Activated T-helper 1 cell treated with Interleukin-2 at 50 U/mL for 16 hours (primary cell): ENCODE measurements at places on chromosomes 7 and 10.

- no peak for DNase-seq
Measured at GRCh38 chr7:14888962-14889361, 13.6 kb downstream of the DGKB start.

- no peak for DNase-seq
Measured at GRCh38 chr7:22663357-22663718, 63.7 kb upstream of the IL6 start.

DNA sequence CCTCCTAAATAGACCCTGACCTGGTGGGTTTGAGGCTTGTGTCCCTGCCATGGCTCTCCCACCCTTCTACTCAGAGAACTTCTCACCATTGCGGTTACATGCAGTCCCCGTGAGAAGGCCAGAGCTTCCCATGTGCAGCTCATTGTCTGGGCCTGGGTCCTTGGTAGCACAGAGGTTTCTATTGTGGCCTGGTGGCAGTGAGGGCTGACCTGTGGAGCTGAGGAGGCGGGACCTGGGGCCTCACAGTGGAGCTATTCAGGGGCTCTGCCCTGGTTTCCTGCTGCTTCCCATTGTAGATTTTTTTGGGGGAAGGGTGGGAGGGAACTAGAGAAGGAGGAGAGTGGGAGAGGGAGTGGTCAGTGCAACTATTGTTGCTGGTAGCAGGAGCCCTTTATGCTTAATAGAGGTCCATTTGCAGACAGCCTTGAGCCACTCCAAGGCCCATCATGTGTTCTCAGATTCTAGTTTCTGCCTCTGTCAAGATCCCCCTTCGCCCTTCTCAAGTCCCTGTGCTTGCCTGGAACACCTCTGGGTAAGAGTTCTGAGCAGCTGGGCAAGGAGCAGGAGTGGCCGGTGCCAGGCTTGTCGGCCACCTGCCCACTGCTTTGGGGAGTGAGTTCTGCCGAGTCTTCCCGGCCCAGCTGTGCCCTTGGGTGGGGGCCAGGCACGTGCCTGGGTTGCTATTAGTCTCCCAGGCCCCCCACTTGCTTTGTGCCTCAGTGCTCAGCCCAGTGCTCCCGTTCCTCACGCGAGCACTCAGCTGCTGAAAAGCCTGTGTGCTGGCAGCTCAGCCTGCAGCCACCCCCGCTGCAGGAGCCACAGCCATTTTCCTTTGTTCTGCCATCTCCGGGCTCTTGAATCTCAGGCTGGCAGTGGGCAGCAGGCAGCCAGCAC lies 10.7 kb downstream of the TSPAN14 start:
- no peak for DNase-seq

- no peak for DNase-seq
Measured at GRCh38 chr10:43681721-43682120, 33.0 kb upstream of the ZNF32 start.

DNA sequence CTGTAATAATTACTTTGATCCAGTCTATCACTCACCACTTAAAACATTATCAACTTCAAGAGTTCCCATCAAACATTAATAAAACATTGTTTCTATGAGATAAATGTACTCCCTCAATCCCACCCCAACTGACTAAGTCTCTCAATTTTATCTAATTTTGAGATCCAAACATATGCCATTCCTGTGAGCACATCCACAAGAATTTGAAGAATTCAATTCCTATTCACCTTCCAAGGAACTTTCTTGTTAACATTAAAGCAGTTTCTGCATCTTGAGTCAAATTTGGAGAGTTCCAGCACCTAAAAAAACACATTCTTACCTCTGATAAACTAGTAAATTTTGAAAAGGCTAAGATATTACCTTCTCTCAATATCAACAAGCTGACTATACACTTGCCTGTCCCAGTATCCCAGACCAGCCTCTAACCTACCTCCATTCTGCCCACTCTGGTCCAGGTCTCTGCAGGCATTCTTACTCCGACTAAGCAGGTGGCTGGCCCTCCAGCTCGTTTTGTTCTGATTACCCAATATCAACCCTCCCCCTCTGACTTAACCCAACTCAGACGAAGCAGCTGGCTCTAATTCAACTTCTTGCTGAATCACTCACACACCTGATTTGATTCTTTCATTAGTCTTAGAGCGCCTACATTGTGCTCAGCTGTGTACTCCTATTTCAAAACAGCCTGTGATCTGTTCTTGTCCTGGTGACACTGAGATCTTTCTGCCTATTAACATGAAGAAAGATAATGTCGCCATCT lies 275.2 kb downstream of the IPMK start:
- no peak for DNase-seq

- no peak for DNase-seq
Measured at GRCh38 chr7:6237011-6237410, 35.4 kb downstream of the CYTH3 start.

DNA sequence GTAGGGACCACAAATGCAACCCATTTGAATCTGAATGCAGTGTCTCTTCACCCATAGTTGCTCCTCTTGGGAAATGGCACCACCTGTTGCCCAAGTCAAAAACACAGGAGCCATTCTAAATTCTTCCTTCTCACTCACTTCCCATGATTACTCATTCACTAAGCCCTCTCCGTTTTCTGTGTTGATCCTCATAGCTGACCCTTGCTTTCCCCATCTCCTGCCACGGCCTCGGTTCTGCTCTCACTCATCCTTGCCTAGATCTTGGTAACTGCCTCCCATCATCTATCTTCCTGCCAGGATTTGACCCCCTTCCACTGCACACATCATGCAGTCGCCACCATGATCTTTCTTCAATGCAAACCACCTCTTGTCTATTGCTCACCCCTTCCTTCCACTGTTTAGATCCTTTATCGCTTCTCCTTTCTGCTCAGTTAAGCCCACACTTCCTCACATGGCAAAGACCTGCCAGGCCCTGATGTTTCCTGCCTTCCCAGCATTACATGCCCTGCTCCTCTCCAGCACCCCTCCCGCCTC lies 19.0 kb upstream of the CPN1 start:
- DNase-seq, result no peak

DNA sequence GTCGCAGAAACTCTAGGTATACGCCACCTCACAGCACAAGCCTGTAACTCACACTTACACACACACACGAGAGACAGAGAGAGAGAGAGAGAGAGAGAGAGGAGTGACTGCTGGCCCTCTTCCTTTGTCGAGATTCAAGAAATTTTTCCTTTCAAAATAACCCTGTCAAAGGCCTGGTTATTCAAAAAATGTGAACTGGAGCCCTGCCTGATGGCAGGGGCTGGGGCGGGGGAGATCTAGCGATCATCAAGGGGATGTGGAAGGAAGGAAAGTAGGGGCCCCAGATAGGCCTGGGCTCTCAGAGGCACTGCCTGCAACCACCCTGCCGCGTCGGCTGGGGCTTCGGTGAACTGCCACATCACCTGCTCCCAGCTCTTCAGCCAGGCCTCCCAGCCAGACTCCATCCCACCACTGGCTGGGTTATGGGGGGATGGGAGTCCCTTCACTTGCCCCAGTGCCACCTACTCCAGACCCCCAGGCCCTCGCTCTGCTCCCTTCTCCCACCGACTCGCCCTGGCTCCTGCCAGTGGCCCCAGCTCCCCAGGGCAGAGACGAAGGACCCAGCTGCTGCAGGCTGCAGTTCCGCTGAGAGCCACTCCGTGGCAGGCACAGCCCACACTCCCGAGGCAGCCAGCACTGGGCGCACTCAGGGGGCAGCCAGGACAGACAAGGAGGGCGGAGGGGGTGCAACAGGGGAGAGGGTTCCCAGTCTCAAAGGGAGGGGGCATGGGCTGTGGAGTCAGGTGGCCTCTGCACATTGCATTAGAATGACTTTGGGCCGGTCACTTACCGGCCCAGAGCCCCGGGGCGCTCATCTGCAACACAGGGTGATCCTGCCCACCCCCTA lies 15.3 kb downstream of the KCNH2 start:
- no peak for DNase-seq

GRCh38 chr10:22986771-22987542 lies 59.1 kb downstream of the ARMC3 start:
- no peak for DNase-seq

DNA sequence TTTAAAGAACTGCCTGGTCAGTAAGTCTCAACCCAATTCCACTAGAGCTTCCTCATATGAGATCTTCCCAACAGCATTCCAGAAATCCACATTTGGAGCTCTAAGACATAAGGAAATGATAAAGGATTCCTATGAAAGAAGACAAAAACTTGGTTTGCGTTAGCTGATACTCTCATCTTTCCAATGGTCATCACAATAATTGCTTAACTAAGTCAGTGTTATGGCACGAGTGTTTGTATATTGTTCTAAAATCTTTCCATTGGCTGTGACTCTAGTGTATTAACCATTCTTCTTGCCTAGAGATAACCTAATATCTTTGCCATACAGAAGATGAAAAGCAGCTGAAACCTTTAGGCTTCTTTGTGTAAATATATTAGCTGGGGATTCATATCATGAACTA lies 289.0 kb downstream of the SNX13 start:
- DNase-seq, result no peak

- no peak for DNase-seq
Measured at GRCh38 chr10:63480237-63480636, 14.5 kb upstream of the JMJD1C start.

DNA sequence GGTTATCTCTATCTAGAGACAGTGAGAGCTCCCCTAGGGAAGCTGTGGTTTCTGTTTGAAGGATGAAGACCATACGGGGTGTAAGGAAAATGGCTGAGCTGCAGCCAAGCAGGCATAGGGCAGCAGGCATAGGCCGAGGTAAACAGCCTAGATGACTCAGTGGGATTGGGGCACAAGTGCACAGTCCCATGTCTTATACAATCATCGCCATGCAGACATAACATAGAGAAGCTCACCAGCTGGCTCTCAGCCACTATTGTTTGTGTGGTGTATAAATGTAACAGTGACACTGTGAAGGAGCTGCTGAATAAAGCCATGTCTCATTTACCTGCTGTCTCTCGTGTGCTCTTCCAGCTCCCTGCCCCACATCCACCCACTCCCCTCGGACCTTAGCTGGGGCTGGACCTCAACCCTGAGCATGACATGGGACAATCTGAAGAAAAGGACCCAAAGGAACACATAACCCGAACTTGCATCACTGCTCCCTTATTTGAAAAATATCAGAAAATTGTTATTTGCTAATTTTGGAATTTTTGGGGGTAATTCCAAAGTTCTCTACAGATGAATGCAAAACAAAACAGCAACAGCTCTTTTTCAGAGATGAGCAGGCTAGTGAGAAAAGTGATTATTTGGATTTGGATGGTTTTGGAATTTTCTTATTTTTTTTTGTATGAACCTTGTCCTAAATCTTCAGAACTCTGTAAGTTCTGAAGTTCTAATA lies 582.7 kb downstream of the REEP3 start:
- DNase-seq, result no peak

GRCh38 chr10:114561008-114561523 lies 97.0 kb downstream of the ABLIM1 start:
- no peak for DNase-seq

GRCh38 chr10:70381471-70382421 lies 679 bp downstream of the LRRC20 start:
- peak; percentile 5 for DNase-seq

DNA sequence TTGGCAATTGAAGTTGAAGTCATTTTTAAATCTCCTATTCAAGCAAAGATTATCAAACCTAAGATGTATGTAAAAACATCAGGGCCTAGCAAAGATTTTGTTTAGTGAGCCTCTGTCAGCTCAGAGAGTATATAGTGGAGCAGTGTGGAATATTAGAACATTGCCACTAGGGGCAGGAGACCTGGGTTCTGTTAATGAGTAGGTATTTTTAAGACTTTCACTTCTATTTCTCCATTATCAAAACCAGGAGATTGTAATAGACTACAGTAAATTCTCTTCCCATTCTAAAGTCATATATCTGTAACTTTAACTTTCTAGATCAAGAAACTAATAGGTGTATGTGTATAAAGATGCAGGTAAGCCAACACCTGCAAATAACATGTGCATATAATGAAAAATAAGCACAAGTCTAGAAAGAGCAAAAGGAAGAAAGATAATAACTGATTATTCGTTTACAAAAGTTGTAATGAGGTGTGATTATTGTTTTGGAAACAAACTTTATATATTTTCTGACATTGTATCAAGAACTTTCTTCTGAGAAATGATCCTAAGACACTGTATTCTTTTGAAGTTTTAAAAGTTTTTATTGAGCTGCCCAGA lies 64.4 kb downstream of the KCND2 start:
- DNase-seq, result no peak

DNA sequence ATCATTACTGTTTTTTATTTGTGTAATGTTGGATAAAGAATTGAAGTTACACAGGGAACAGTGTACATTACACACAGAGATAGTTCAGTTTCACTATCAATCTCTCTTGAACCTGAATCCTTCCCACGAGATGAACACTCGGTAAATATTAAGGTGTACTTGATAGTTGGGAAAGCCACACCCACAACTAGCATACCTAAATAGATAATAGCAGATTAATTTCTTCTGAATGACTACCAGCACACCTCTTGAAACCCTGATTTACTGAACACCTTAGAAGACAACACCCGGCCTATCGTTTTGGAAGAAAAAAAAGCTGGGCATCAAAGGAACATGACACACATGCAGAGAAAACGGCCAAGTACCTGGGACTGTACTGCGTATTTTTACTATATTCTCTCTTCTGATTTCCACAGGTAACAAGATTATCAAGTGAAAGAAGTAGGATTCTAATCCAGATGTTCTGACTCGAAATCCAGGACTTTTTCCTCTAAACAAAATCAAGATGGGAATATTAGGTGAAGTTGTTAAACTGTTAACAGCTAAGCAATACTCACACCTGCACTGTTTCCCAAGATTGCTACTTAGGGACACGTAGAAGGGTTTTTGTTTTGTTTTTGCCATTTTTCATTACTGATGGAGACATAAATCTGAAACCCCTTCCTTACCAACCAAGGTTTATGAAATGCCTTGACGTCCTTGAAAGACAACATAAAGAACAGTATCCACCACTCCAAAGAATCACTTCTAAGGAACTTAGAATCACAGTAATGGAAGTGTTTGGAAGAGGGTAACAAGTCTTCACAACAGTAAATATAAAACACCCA lies 1.0 kb downstream of the CCDC186 start:
- no peak for DNase-seq
